ENCODE measurements at places on chromosomes 6 and 20.

- DNase-seq, result no peak
These were observed 131.3 kb downstream of the CEBPB start for GRCh38 chr20:50321797-50322480.

GRCh38 chr6:146814148-146814750, 215.5 kb downstream of the ADGB start:
- no peak for DNase-seq

- no peak for DNase-seq
These were observed 445.4 kb upstream of the DEFB115 start for GRCh38 chr20:30811885-30812671.

- no peak for DNase-seq
These were observed 141.2 kb upstream of the KCNG1 start for GRCh38 chr20:51163996-51164600.

GRCh38 chr20:61949363-61949713, 116.3 kb downstream of the TAF4 start:
- DNase-seq, result no peak

DNA sequence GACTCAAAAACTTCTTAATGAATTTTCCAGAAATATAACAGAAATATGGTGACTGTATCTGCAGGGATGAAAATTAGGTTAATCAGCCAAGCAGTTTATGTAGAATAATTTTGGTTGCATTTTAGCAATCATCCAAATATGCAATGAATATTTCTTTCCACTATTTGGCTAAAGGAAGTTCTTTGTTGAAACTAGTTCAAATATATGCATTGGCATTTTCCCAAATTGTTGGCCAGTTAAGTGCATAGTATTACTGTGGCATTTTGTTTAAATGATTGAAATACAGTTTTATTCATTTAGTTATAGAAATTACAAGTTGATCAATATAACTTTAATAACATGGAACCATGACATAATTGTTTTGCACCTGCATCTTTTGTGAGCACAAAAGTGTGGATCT, 115.5 kb downstream of the DOK5 start:
- no peak for DNase-seq

- DNase-seq, result no peak
These were observed 23.2 kb upstream of the FAM50B start for GRCh38 chr6:3825851-3826581.

GRCh38 chr20:45904583-45905504, 7.1 kb downstream of the PLTP start:
- no peak for DNase-seq

DNA sequence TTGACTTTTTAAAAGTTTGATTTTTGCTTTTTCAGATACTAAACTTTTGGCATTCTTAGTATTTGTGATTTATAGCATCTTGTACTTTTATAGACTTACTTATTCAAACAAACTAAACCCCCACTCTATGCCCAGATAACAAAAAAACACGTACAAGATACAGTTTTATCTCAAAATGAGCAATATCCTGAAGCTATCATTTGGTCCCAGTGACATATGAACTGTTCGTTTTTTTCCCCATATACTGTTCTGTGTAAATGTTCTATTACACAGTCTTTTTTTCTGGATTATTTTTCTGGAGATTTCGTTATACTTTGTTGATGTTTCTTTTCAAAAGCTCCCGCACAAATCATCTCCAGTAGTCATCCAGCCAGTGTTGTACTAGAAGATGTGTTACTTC, 27.3 kb upstream of the SERINC3 start:
- DNase-seq, result no peak

- no peak for DNase-seq
These were observed 271.0 kb downstream of the ZNF217 start for GRCh38 chr20:53322651-53323050.

DNA sequence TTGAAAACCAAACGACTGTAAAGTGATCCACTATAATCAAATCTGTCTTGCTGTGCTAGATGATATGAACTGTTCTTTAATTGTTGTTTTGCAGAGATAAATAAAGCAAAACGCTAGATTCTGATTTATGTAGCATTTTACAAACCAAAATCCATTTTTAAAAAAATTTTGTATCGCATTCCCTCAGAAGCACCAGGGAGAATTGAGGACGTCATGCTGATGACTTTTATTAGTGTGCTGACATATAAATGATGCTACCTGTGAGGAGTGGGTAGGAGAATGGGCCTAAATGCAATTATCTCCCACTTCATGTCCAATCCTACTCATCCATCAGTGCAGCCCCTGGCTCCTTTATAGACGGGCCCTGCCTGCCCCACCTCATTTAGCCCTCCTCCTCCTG, 282.4 kb downstream of the PACRG start:
- no peak for DNase-seq

GRCh38 chr6:129672881-129673631, 36.9 kb downstream of the ARHGAP18 start:
- no peak for DNase-seq

DNA sequence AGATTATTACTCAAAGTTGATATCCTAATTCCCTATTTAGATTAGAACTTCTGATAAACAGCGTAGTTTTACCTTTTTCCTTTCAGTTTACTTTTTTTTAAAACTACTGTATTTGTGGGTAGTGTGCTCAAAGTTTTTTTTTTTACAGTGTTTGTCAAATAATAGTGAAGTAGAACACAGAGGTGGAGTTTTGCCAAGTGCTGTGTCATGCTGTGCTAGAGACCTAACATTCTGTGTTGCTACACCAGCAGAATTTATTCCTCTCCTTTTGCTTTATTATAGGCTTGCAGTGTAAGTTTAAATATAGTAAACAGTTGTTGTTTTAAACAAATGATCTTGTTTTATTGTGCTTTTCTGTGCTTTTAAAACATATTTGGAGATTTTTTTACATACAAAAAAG, 125.4 kb downstream of the HIVEP1 start:
- no peak for DNase-seq

- DNase-seq, result no peak
These were observed 108.1 kb downstream of the PCSK2 start for GRCh38 chr20:17334932-17335331.

DNA sequence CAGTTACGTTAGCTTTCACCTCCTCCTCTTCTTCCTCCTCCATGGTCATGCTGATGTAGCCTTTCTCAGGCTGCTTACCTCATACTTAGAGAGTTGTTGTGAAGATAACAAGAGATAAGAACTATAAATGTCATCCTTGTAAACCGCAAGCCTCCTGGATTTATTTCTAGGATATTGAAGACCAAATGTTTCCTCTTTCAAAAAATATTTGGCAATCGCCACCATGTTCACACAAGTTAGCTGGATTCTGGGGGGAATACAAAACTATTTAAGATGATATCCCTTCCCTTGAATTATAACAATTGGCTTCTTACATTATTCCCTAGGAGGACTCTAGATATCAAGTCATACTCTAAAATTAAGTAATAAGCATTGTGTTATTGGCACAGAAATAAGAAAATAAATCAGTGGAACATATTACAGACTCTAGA, 99.8 kb upstream of the PLEKHG1 start:
- DNase-seq, result no peak

GRCh38 chr6:44685213-44685612, 297.7 kb downstream of the CDC5L start:
- no peak for DNase-seq

DNA sequence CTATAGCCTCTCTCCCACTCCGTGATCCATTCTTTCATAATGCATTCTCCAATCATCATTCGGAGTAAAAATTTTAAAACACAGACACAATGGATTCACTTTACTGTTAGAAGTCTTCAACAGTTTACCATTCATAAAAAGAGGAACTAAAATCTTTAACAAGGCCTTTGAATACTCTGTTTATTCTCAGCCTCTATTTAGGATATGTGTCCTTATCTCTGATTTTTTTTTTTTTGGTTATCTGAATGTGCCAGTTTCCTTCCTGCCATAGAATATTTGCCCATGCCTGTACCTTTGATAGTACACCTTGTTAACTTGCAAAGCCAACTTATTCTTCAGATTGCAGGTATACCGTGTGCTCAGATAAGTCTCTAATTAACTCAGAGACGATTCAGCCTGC, 11.1 kb downstream of the CRISP1 start:
- DNase-seq, result no peak

GRCh38 chr20:36010825-36011224, 42.4 kb downstream of the CNBD2 start:
- DNase-seq, result no peak

DNA sequence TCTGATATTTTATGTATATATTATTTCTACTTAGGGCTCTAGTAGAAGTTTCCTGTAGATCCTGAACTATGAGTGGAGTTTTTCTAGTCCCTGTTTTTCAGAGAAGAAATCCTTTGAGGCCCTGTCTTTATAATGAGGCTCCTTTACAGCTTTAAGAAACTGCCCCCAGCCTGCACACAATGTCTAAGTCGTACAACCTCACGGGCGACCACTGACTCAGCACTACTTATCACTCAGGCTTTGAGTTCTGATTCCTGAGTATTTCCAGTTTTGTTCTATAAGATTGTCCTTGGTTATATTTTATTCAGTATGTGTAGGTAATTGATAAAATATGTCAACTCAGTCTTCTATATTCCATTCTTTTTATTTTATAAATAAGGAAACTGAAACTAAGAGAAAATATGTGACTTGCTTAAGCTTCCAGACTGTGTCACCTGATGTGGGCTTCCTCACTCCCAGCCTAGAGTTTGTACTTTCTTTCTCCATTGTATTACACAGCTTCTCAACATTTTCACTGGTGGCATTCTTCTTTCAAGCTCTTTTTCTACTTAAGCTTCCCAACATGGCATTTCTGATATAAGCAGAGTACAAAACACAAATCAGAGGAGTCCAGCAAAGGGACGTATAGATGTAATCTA, 167.0 kb downstream of the TBX18 start:
- no peak for DNase-seq

- DNase-seq, result no peak
These were observed 111.4 kb upstream of the FKBP1C start for GRCh38 chr6:63099772-63100459.

DNA sequence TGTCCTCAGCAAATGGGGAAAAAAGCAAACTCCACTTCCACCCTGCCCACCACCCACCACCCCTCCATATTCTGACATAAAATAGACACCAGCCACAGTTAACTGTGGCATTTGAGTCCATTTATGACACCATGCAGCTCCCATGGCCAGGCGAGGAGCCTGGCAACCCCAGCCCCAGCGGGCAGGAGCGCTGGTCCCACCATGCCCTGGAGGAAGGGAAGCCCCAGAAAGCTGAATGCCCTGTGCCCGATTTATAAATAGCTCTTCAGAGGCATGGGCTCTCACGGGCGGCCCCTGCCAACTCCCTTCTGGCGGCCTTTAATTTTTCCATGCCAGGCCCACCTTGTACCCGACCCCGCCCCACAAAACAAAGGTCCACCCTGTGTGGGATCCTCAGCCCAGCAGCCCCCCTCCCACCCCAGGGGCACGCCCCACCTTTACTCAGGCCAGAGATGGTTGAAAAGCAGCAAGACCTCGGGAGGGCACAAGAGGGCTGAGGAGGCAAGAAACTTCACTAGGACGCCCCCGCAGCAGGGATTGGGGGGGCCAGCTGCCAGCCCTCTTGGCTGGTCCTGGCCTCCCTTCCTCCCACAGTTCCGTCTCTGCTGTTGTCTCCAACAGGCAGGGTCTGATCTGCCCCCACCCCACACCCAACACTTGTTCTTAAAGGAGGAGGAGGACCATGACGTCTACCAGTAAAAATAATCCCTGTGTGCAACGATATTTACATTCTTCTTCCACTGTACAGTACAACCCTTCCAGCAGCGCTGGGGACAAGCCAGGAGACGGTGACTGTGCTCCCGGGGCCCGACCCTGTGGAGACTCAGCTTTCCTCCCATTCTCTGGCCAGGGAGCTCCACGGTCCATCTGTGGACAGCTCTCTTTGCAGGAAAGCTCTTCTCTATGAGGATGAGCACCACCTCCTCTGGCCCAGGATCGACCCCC, 115.6 kb upstream of the CDYL start:
- DNase-seq, result no peak

DNA sequence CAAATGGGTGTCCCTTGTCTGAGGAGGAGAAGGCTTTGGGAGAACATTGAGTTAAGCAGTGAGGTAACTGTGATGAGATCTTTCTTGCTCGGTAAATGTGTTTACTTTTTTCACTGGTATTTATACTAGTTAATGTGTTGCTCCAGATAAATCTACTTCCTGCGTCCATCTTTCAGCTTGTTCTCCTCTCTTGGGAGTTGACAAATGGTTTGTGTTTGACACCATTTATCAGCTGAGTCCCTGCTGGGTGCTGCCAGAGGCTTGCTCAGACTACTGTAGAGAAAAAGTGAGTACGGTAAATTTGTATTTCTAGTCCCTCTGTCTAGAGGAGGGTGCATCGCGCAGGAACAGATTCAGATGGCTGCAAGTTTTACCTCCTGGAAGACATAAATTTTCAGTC, 8.3 kb upstream of the PRDM1 start:
- DNase-seq, result no peak

GRCh38 chr20:19768325-19768842, 10.3 kb downstream of the RIN2 start:
- DNase-seq, result no peak

GRCh38 chr6:27814665-27815424, 97.4 kb downstream of the OR2B2 start:
- DNase-seq, result no peak

DNA sequence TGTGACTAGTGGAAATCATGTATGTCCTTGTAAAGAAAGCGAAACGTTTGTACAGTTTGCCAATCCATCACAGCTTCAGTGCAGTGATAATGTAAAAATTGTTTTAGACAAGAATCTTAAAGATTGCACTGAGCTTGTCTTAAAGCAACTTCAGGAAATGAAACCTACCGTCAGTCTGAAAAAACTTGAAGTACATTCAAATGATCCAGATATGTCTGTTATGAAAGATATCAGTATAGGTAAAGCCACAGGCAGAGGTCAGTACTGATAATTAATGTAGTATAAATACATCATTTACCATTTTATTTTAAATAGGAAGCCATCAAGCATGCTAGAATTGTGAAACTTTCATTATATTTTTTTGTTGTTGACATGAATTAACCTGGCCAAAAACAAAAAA, 60.9 kb upstream of the SMIM8 start:
- DNase-seq, result no peak

- DNase-seq, result no peak
These were observed 160.9 kb downstream of the DTNBP1 start for GRCh38 chr6:15501826-15502445.

Data from NCI-H2107 (cell line).